ENCODE measurements at places on chromosomes 5 and 9.

GRCh38 chr5:7425830-7426229, 29.9 kb downstream of the ADCY2 start:
- no peak for DNase-seq

- DNase-seq = no peak
These were observed 27.1 kb downstream of the HNRNPH1 start for GRCh38 chr5:179596421-179596820.

- DNase-seq = peak; percentile 19
These were observed 41.2 kb upstream of the ITGA1 start for GRCh38 chr5:52746539-52746938.

- DNase-seq = no peak
These were observed 674.6 kb upstream of the ZNF608 start for GRCh38 chr5:125421006-125421405.

- DNase-seq = no peak
These were observed 52.1 kb downstream of the IL31RA start for GRCh38 chr5:55903121-55903701.

- no peak for DNase-seq
These were observed at the start of gene PROB1 for GRCh38 chr5:139394654-139395566. Gene PROB1 (minus strand): TSS chr5:139395104. CDS start chr5:139395081, 23 bp downstream.

GRCh38 chr9:108479989-108480652, 375.7 kb downstream of the ACTL7B start:
- DNase-seq = no peak

GRCh38 chr5:137462816-137463520, 36.2 kb downstream of the SPOCK1 start:
- DNase-seq = no peak

GRCh38 chr9:77802515-77803293, 154.6 kb upstream of the GNA14 start:
- DNase-seq = no peak

DNA sequence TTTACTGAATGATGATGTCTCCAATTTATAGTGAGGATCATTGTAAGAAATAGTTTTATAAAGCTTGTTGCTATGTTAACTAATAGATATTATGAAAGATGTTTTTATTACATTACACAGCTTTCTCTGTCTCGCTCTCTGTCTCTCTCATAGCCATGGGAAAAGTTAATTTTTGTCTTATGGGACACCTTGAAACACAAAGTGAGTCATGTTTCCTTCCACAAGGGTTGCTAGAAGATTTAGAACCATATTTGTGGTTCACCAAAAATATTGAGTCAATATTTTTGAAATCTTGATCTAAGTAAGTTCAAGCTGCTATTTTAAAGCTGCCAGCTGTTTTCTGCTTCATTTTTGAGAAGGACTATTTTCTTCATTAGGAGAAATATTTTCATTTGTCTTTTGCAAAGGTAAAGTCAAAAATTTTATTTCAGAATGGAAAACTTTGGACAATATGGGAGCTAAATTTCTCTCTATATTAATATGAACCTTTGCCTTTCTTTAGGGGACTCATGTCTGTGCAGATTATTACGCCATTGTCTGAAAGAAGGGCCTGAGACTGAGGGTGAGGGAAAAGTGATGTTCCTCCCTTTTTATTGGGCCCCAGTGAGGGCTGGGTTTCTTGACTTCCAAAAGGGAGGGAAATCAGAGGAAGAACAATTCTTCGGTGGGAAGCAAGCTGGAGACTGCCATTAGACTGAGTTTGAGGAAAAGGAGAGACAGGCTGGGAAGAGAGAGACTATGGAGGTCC, 87.9 kb upstream of the SLC24A2 start:
- no peak for DNase-seq

DNA sequence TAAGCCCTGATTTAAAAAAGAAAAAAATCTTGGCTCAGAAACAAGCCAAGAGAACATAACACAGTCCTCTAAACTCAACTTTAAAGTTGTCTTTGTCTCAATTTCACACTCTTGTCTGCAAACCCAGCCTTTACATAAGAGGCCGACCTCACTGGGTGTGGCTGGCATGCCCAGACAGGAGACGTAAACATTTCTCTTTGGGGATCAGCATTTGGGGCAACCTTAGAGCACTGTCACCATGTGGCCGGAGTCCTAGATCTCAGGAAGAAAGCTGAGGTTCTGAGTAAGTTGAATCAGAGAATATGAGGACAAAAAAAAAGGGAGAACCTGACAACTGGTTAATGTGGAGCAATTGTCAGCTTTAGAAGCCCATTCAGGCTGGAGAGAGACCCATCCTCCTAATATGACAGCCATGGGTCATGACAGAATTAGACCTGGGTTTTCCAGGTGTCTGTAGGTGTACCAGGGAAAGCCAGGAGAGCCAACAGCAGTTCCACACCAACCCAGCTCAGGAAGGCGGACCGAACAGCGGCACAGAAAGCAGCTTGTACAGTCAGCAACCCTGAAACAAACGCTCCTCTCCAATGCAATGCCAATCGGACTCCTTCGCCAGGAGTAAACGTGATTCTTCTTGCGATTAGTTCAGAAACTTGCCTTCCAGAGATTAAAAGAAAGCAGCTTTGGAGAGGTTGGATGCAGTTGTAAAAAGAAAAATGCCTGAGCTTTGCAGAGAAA, 97.9 kb upstream of the MAP3K1 start:
- DNase-seq = no peak

GRCh38 chr5:123176938-123177275, 87.9 kb downstream of the PRDM6 start:
- no peak for DNase-seq

- DNase-seq = peak; percentile 58
These were observed 92.4 kb upstream of the NR3C1 start for GRCh38 chr5:143495821-143496275.

DNA sequence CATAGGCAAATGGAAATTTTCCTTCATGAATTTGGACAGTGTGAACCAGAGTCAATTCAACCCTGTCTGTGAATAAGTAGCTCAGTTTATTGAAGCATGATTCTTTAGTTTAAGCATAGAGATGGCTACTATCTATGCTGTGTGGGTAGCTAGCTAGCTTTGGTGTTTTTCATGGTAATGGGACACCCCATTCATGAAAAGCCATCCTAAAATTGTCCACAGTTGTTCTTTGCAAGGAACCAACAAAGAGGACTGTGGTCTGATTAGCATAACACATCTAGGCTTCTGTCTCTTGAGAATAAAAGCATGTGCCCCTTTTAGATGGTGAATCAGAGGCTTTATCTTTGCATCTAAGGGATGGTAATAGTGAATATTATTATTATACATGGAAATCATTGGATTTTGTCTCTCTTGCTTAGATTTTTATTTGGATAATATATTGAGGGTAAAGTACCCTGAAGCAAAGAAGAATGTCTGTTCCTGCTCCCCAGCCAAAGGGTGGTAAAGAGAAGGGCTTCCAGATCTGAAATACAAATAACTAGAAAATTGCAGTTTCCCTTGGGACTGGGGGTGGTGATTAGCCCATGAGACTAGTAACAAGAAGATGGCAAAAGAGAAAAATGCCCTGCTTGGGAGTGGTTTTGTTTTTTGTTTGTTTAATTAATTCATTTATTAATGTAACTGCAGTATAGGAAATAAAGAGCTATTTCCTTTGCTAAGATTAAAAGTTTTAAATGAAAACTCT, 624.2 kb upstream of the ZNF608 start:
- no peak for DNase-seq

GRCh38 chr9:29958469-29958868, 2385.2 kb upstream of the C9orf72 start:
- no peak for DNase-seq

GRCh38 chr9:133474853-133475252, 4.0 kb downstream of the SLC2A6 start:
- no peak for DNase-seq

DNA sequence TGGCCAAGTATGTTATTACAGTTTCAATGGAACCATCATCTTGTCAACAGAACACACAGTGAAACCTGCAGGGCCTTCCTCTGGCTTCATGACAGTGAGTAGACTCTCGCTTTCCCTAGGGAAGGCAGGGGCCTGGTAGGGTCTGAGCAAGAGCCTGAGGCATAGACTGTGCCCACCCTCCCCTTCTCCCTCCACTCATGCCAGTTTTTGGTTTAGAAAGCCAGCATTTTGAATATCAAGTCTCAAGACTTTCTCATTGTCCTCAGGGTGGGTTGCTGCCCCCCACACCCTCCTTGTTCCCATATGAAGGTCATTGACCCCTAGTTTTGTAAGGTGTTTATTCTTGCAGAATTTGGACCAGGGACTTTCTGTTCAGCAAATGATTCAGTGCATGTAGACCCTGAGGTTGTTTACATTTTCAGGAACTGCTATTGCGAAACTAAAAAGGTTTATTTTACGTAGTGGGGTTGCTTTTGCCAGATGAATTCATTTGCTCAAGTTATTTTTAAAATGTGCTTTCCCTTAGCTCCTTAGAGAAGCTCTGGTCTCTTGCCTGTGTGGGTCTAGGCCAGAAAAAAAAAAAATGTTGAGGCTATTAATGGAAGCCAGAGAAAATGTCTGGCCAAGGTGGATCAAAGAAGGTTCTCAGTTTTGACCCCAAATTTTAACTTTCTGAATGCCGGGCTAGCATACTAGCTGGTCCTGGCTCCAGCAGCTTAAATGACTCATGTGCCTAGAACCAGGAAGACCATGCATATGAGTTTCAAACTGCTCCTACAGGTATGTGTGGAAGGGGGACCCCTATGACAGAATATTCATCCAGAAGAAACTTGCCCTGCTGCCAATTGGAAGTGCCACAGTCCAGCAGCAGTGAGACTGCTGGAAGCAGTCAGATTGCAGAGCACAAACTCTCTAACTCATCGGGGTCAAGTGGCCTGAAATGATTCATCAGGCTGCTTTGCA, 10.1 kb upstream of the MOB3B start:
- peak; percentile 50 for DNase-seq

GRCh38 chr5:160348080-160348479, 22.3 kb downstream of the C1QTNF2 start:
- no peak for DNase-seq

- DNase-seq = no peak
These were observed 269.4 kb upstream of the PTGER4 start for GRCh38 chr5:40410231-40410861.

- no peak for DNase-seq
These were observed 4.1 kb upstream of the CAVIN4 start for GRCh38 chr9:100573655-100574260.

- no peak for DNase-seq
These were observed 123.7 kb downstream of the VCAN start for GRCh38 chr5:83595217-83595616.

- no peak for DNase-seq
These were observed 3.9 kb upstream of the MEF2C start for GRCh38 chr5:88886746-88887341.

DNA sequence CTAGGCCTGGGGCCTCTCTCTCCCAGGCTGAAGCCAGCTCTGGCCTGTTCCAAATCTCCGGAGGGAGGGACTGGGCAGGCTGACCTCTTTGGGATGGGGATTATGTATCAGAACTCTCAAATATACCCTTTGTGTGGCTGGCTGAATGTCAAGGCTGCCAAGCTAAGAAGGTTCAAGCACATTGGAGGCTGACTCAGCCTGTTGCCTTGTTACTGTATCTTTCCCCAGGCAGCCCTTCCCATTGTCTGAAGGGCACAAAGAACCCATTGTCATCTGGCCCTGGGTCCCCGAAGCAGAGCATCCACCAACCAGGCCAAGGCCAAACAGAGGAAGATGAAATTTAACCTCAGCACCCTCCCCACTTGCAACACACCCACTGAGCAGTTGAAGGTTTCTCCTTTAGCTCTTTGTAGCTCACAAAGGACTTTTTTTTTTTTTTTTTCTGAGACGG, 7.3 kb upstream of the SPARC start:
- no peak for DNase-seq

All from HFFc6 (cell line).